ENCODE measurements at places on chromosomes 5 and 9. TPM values are rescaled to one million over a fixed set of nuclear protein-coding genes. Genes with fewer than 3 reads are reported as not detected.

- H3K4me1 ChIP-seq, result peaks cover 64% of the 10 kb centered on the region
- H3K27me3 ChIP-seq, result no peaks in the 10 kb centered on the region
- no peak overlapping the region for H3K27ac ChIP-seq
- no peak for DNase-seq
Measured at GRCh38 chr5:154773326-154773725, 18.1 kb downstream of the LARP1 start.

- H3K27ac ChIP-seq, result no peak overlapping the region
- H3K36me3 ChIP-seq, result no peaks in the 10 kb centered on the region
- no peaks in the 10 kb centered on the region for H3K4me1 ChIP-seq
- no peak overlapping the region for H3K4me3 ChIP-seq
- DNase-seq, result no peak
Measured at GRCh38 chr9:84597131-84597530, 72.4 kb upstream of the NTRK2 start.

ZNF484 gene
- total RNA-seq, result 6.0 TPM

ZNF454 gene
- total RNA-seq, result 3.1 TPM

- H3K4me1 ChIP-seq, result no peaks in the 10 kb centered on the region
- H3K27ac ChIP-seq, result no peak overlapping the region
- H3K27me3 ChIP-seq, result no peaks in the 10 kb centered on the region
- DNase-seq, result no peak
- H3K4me3 ChIP-seq, result no peak overlapping the region
- H3K36me3 ChIP-seq, result no peaks in the 10 kb centered on the region
Measured at GRCh38 chr9:78187763-78188484, 48.0 kb upstream of the CEP78 start.

TMED9 gene
- total RNA-seq, result 82.2 TPM

DNA sequence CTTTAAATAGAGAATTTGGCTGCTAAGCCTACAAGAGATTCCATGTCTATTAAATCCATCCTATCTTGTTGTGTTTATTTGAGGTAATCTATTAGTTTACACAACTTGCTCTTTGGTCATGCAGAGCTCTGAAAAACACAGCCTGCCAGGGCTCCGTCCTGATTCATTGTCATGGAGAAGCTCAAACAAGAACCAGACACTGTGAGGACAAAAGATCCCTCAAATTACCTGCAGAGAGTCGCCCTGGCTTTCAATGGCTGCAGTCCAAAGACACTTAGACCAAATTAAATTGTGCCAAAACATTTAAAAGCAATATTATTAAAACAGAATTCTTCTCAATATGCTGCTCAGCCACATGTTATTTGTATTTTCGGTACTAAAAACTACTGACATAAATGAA lies 60.1 kb downstream of the CDH18 start:
- H3K36me3 ChIP-seq, result no peaks in the 10 kb centered on the region
- H3K4me1 ChIP-seq, result no peaks in the 10 kb centered on the region
- no peak overlapping the region for H3K4me3 ChIP-seq

DNA sequence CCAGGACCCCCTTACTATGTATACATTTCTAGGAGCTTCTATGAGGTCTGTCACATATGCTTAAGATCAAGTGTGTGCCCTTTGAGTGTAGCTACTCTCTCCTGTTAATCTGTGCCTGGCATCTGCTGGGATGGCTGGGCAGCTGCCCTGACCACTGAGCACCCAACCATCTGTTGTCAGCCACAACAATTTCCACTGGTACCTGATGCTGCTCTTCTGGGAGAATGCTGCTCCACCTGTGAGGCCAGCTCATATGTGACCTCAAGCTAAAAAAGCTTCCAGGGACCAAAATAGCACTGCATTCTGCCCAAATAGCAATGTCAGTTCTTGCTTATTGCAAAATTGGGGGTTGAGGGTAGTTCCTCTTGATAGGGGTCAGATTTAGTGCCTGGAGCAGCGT lies 595.6 kb downstream of the RAB3C start:
- DNase-seq, result no peak
- H3K36me3 ChIP-seq, result no peaks in the 10 kb centered on the region
- no peaks in the 10 kb centered on the region for H3K4me1 ChIP-seq
- H3K27ac ChIP-seq, result no peak overlapping the region
- H3K4me3 ChIP-seq, result no peak overlapping the region
- H3K27me3 ChIP-seq, result no peaks in the 10 kb centered on the region

DNA sequence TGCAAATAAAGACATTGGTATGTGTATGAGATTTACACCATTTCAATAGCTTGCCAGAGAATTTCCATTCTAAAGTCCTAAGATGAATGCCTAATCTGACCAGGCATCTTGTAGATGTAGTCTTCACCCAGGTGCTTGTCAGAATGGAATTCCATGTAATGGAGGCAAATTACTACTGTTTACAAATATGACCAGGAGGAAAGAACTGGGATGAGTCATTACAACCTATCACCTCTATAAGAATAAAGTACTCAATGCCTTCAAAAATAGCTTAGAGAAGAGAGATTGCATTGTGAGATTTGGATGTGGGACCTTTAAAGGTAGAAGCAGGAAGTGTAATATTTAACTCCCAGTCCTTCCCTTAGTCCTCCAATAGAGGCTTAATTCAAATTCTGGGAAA lies 507.0 kb upstream of the PTGER4 start:
- no peak overlapping the region for H3K27ac ChIP-seq
- H3K4me3 ChIP-seq, result no peak overlapping the region
- H3K27me3 ChIP-seq, result no peaks in the 10 kb centered on the region

Measured in suprapubic skin (tissue), 4 donors.